Aorta (tissue), 5 donors: ENCODE measurements at places on chromosomes 1 and 21. TPM values are rescaled to one million over a fixed set of nuclear protein-coding genes. Genes with fewer than 3 reads are reported as not detected.

DNA sequence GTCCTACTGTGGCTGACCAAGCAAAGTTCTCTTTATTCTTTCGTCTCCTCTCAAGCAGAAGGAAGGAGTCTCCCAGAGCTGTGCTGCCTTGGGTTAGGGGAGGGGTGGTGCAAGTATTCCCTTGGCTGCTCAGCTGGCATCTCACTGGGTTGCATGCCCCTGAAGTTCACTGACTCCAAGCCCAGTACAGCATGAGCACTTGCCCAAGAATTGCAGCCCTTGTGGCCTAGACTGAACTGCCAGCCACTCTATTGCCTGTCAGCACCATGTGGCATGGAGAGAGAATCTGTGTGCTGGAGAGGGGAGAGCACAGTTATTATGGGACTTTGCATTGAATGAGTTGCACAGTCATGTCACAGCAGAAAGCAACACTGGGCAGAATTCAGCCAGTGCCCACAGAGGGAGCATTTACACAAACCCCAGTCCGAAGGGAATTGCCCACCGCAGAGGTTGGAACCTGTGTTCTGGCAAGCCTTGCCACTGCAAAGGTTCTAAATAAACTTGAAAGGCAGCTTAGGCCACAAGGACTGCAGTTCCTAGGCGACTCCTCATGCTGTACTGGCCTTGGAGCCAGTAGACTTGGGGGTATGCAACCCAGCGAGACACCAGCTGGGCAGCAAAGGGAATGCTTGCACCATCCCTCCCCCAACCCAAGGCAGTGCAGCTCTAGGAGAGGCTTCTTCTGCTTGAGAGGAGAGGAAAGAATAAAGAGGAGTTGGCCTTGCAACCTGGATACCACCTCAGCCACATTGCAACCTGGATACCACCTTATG lies 28.8 kb downstream of the DR1 start:
- no peaks in the 10 kb centered on the region for H3K36me3 ChIP-seq
- no peak for DNase-seq
- no peaks in the 10 kb centered on the region for H3K27me3 ChIP-seq
- H3K27ac ChIP-seq: no peak overlapping the region
- no peaks in the 10 kb centered on the region for H3K4me1 ChIP-seq
- no peak overlapping the region for H3K4me3 ChIP-seq

TMEM201 gene
- 9.4 TPM for total RNA-seq

DNA sequence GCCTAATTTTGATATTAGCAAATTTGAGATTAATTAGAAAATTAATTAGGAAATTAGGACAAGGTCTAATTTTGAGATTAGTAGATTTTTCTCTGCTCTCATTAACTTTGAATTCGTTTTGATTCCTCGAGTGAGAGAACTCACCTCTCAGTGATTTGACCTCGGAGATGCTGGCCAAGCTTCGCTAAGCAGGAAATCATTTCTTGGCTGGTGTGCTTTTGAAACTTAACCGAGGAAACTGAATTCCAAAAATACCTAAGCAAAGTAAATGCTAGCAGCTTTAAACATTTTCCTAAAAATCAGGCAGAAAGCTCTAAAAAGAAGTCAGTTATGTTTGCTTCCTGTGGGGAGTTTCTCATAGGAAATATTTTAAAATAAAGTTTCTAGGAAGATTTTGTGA lies 34.9 kb downstream of the CDC14A start:
- no peaks in the 10 kb centered on the region for H3K27me3 ChIP-seq
- no peak overlapping the region for H3K27ac ChIP-seq
- H3K4me1 ChIP-seq: no peaks in the 10 kb centered on the region
- DNase-seq: no peak
- peak overlapping the region; percentile 4 for H3K4me3 ChIP-seq
- H3K36me3 ChIP-seq: no peaks in the 10 kb centered on the region

- H3K36me3 ChIP-seq: no peaks in the 10 kb centered on the region
- H3K27ac ChIP-seq: peak overlapping the region; percentile 44
- no peaks in the 10 kb centered on the region for H3K27me3 ChIP-seq
- DNase-seq: no peak
These were observed 27.9 kb upstream of the TNR start for GRCh38 chr1:175771289-175771688.

DNA sequence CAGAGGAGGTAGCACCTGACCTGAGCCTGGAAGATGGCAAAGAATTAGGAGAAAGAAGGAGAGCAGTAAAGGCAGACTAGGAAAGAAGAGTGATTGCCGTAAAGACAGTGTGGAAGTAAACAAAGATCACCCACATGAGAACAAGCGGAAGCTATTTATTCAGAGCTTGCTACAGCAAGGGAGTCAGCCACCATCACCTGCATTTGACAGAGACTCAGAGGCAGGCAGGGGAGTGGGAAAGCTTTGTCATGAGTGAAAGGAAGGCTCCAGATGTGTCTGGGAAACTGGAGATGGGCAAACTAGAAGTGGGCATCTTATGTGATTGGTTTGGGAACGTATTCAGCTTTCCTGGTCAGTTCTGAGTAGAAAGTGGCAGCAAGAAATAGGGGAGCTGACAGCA lies 64.5 kb downstream of the NFASC start:
- no peak overlapping the region for H3K4me3 ChIP-seq
- no peak for DNase-seq
- no peaks in the 10 kb centered on the region for H3K36me3 ChIP-seq
- H3K4me1 ChIP-seq: no peaks in the 10 kb centered on the region
- H3K27me3 ChIP-seq: no peaks in the 10 kb centered on the region
- H3K27ac ChIP-seq: no peak overlapping the region
